ENCODE measurements at places on chromosomes 7 and 10. TPM values are rescaled to one million over a fixed set of nuclear protein-coding genes. Genes with fewer than 3 reads are reported as not detected.

DNA sequence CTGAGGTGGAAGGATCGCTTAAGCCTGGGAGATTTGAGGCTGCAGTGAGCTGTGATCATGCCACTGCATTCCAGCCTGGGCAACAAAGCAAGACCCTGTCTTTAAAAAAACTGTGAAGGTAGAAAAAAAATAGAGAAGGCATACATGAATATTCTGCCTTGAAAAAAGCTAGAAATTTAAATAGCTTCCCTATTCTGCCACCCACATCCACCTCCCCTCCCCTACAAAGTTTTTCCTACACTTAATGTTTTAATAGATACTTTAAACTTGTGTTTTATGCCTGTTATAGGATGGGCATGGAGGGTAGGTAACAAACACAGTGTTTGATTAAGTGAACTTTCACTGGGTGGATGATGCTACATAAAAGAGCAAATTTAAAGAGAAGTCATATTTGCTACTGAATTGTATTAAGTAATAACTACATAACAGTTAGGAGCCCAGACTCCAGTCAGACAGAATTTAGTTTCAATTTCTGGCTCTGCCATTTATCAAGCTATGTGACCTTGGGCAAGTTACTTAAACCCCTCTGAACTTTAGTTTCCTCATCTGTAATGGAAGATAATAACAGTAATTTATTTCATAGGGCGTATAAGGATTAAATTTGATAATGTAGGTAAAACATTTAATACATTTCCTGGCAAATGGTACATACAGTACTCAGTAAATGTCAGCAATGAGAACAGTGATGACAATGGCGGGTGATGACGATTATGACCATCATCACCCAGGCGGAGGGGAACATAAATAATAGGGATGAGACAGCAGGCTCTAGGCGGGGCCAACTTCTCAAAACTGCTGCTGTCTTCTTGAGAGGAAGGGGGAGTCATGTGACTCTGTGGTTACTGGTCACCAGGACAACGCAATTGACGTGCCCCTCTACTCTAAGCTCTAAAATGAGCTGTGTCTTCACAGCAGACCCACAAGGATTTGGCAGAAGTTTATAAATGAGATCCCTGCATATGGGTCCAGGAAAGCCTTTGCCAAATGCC, 15.8 kb downstream of the DNMBP start:
- no peak overlapping the region for H3K27ac ChIP-seq
- H3K4me1 ChIP-seq = peaks cover 14% of the 10 kb centered on the region
- no peaks in the 10 kb centered on the region for H3K36me3 ChIP-seq
- no peaks in the 10 kb centered on the region for H3K27me3 ChIP-seq
- H3K4me3 ChIP-seq = no peak overlapping the region

Gene SLC29A4
- total RNA-seq = 1.5 TPM

DNA sequence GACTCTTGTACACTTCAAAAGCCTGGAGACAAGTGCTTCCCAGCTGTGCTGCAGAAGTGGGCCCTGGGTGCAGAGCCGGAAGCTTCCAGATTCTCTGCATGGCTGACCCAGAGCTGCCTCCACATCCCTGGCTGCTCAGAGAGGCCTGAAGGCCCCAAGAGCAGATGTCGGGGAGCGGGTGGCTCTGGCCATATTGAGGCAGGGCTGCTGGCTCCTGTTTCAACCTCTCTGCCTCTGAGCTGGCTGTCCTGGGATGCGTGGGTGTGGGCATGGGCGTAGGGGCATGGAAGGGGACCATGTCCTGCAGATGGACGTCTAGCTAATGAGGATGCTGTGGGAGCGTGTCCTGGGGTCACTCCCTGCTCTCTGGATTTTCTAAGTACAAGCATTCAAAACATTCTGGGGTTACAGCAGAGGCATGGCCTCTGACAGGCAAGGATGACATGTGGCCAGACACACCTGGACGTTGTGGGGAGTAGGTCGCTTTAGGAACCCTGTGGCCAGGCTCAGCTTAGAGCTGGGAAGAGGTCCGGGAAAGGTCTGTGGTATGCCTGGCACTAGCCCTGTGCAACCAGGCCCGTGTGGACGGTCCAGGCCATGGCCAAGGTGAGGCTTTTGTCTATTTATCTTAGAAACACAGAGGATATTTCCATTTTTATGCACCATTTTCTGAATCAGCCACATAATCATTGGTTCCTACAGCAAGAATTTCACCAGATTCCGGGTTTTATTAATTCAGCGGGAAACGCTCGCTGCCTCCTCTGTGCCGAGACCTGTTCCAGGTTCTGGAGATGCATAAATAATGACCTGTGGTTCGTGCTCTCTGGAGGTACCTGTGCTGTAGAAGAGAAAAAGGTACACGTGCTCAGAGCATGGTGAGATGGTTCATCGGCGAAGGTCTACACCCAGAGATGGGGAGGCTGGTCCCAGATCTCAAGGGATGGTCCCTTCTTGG, 361.1 kb downstream of the GLRX3 start:
- no peak overlapping the region for H3K27ac ChIP-seq
- H3K27me3 ChIP-seq = no peaks in the 10 kb centered on the region
- H3K36me3 ChIP-seq = no peaks in the 10 kb centered on the region
- DNase-seq = no peak
- no peaks in the 10 kb centered on the region for H3K4me1 ChIP-seq
- no peak overlapping the region for H3K4me3 ChIP-seq

- H3K27ac ChIP-seq = no peak overlapping the region
- DNase-seq = no peak
- H3K4me3 ChIP-seq = no peak overlapping the region
- peaks cover 8% of the 10 kb centered on the region for H3K4me1 ChIP-seq
- no peaks in the 10 kb centered on the region for H3K27me3 ChIP-seq
Measured at GRCh38 chr10:30832001-30832748, 199.5 kb downstream of the ZNF438 start.

Gene LIPM
- not detected for total RNA-seq

Gene ARID5B
- total RNA-seq = 28.3 TPM

DNA sequence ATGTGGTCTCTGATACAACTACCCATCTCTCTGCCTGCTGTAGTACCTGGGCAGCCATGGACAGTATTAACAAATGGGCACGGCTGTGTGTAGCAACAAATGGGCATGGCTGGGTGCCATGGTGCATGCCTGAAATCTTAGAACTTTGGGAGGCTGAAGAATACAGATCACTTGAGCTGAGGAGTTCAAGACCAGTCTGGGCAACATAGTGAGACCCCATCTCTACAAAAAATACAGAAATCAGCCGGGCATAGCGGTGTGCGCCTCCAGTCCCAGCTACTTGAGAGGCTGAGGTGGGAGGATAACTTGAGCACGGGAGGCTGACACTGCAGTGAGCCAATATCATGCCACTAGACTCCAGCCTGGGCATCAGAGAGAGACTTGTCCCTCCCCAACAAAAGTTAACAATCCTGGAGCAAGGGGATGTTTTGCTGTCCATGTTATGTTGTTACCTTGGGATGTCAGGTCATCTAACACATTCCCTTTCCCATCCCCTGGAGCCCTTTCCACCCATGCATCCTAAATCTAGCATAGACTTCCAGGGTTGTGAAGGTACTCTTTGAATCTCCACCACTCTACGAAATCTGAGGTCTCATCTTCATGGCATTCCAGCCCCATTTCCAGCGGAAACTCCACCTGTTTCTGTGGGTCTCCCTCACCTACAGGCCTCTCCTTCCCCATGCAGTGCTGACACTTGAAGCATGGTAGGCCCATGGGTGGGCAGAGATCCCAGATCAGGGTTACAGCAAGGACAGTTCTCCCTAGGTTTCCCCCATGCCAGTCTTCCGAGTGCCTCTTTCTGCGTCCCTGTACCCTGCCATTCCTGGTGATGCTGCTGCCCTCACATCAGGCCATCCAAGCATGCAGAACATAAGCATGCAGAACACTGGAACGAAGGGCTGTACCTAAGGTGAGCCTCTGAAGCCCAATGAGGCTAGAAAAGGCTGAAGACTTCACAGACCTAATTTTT, 13.1 kb downstream of the FXYD4 start:
- peaks cover 2% of the 10 kb centered on the region for H3K4me1 ChIP-seq
- no peak overlapping the region for H3K4me3 ChIP-seq
- H3K36me3 ChIP-seq = no peaks in the 10 kb centered on the region
- H3K27me3 ChIP-seq = no peaks in the 10 kb centered on the region
- no peak overlapping the region for H3K27ac ChIP-seq
- DNase-seq = no peak

Measured in ovary (tissue), 10 donors.